ENCODE measurements at places on chromosomes 6 and 20. TPM values are rescaled to one million over a fixed set of nuclear protein-coding genes. Genes with fewer than 3 reads are reported as not detected.

The OXT gene
- not detected for total RNA-seq

The RBPJL gene
- total RNA-seq: 0.73 TPM

The CLVS2 gene
- 0.73 TPM for total RNA-seq

GRCh38 chr6:1774226-1774915, 164.7 kb downstream of the FOXC1 start:
- no peaks in the 10 kb centered on the region for H3K27me3 ChIP-seq
- no peaks in the 10 kb centered on the region for H3K4me1 ChIP-seq
- H3K27ac ChIP-seq: no peak overlapping the region
- no peaks in the 10 kb centered on the region for H3K36me3 ChIP-seq

DNA sequence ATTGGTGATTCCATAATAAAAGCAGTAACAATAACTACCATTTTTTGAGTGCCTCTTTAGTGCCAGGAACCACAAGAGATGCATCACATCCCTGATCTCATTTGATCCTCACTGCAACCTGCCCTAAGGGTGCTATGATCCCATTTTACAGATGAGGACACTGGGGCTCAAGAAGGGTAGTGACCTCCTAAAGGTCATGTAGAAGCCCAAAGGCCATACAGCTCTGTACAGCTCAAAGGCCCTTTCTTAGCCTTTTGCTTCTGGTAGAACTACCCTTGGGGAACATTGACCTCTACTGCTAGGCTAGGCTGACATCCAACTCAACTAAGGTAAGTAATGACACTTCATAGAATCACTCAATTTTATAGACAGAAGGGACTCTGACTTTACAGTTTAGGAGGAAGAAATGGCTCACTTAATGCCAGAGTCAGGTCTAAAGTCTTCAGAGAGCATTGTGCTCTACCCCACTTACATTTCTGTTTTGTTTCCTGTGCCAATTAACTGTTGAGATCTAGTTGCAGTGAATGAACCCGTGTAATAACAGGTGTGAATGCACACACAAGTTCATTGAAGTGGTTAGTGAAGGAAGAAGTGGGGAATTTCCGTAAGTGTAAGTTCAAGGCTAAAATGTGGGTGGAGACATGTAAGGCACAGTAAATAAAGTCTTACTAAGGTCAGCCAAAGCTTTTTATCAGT, 10.7 kb downstream of the SLC9A8 start:
- no peaks in the 10 kb centered on the region for H3K27me3 ChIP-seq
- H3K4me1 ChIP-seq: no peaks in the 10 kb centered on the region
- no peak for DNase-seq
- peaks cover 3% of the 10 kb centered on the region for H3K36me3 ChIP-seq

DNA sequence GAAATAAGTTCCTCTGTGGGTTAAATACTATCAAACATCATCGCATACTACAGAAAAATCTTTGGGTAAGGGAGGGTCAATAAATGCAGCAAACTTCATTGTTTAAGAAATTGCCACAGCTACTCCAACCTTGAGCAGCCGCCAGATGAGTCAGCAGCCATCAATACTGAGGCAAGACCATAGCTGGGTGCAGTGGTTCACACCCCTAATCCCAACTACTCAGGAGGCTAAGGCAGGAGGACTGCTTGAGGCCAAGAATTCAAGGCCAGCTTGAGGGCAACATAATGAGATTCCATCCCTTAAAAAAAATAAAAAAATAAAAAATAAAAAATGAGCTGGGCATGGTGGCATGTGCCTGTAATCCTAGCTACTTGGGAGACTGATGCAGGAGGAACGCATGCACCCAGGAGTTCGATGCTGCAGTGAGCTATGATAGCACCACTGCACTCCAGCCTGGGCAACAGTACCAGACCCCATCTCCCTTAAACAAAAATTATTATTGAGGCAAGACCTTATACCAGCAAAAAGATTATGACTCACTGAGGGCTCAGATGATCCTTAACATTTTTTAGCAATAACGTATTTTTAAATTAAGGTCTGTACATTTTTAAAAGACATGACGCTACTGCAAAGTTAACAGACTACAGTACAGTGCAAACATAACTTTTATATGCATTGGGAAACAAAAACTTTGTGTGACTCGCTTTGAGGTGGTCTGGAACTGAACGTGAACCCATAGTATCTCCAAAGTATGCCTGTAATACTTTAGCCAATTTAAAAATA, 8.8 kb downstream of the SRPK1 start:
- no peak overlapping the region for H3K27ac ChIP-seq
- H3K27me3 ChIP-seq: no peaks in the 10 kb centered on the region
- DNase-seq: no peak
- H3K36me3 ChIP-seq: peaks cover 70% of the 10 kb centered on the region
- H3K4me3 ChIP-seq: no peak overlapping the region

- no peak overlapping the region for H3K4me3 ChIP-seq
- no peaks in the 10 kb centered on the region for H3K36me3 ChIP-seq
- no peak overlapping the region for H3K27ac ChIP-seq
- no peaks in the 10 kb centered on the region for H3K4me1 ChIP-seq
Observed at GRCh38 chr6:117191009-117191408, 74.3 kb upstream of the VGLL2 start.

- no peak overlapping the region for H3K27ac ChIP-seq
- no peaks in the 10 kb centered on the region for H3K36me3 ChIP-seq
- no peaks in the 10 kb centered on the region for H3K27me3 ChIP-seq
- no peak overlapping the region for H3K4me3 ChIP-seq
- H3K4me1 ChIP-seq: no peaks in the 10 kb centered on the region
Observed at GRCh38 chr20:8156235-8157079, 24.4 kb downstream of the PLCB1 start.

- no peak overlapping the region for H3K27ac ChIP-seq
- H3K4me1 ChIP-seq: no peaks in the 10 kb centered on the region
- no peaks in the 10 kb centered on the region for H3K36me3 ChIP-seq
- H3K27me3 ChIP-seq: no peaks in the 10 kb centered on the region
- H3K4me3 ChIP-seq: no peak overlapping the region
- no peak for DNase-seq
Observed at GRCh38 chr6:41700463-41701347, 34.7 kb downstream of the TFEB start.
